Stimulated activated CD8-positive, alpha-beta memory T cell treated with anti-CD3 and anti-CD28 coated beads, Interleukin-7, amount 100 ng/mL, for 1 hour (primary cell): ENCODE measurements at places on chromosomes 11 and 22.

- no peak for DNase-seq
Measured at GRCh38 chr11:35302398-35302797, 117.0 kb downstream of the SLC1A2 start.

GRCh38 chr22:19045094-19045493 lies 77.1 kb downstream of the DGCR2 start:
- no peak for DNase-seq

GRCh38 chr11:64058494-64058893 lies 22.8 kb downstream of the FLRT1 start:
- no peak for DNase-seq

- DNase-seq = no peak
Measured at GRCh38 chr11:69008737-69009440, 4.2 kb downstream of the MRGPRF start.
